Heart right ventricle (tissue), 16 donors: ENCODE measurements at places on chromosomes 11 and 22. TPM values are rescaled to one million over a fixed set of nuclear protein-coding genes. Genes with fewer than 3 reads are reported as not detected.

DNA sequence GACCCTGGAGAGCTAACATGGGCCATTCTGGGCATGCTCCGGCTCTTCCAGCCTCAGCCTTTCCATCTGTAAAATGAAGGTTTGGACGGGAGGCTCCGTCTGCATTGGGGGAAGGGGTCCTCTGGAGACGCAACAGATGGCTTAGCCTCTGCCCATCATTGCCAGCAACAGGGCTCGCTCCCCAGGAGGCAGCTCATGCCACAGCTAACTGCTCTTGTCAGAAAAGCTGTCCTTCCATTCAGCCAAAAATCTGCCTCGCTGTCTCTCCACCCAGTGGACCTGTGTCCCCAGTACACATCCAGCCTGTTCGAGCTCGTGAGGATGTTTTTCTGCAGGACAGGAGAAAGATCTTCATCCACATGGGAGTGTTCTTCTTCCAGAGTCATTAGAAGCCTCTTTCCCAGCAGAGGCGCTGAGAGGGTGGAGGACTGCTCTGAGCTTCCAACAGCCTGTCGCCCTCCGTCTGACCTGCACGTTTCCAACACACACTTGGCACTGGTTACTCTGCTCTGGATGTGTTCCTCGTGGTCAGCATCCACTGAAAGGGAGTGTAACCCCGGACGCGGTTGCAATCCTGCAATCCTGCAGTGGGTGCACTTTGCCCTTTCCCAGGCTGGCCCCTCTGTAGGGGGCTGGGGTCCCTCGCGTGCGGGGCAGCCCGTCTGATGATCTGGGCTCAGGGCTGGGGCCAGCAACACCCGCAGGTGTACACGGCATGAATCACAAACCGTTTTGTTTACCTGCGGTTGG is 1340.9 kb downstream of the TBC1D22A start:
- H3K4me1 ChIP-seq = no peaks in the 10 kb centered on the region
- H3K36me3 ChIP-seq = no peaks in the 10 kb centered on the region
- H3K27ac ChIP-seq = no peak overlapping the region
- DNase-seq = no peak
- H3K27me3 ChIP-seq = no peaks in the 10 kb centered on the region

GRCh38 chr11:69496202-69496557 is 14.7 kb downstream of the LINC01488 start:
- no peak overlapping the region for H3K4me3 ChIP-seq
- H3K4me1 ChIP-seq = peaks cover 56% of the 10 kb centered on the region
- H3K27me3 ChIP-seq = no peaks in the 10 kb centered on the region
- H3K36me3 ChIP-seq = no peaks in the 10 kb centered on the region

DNA sequence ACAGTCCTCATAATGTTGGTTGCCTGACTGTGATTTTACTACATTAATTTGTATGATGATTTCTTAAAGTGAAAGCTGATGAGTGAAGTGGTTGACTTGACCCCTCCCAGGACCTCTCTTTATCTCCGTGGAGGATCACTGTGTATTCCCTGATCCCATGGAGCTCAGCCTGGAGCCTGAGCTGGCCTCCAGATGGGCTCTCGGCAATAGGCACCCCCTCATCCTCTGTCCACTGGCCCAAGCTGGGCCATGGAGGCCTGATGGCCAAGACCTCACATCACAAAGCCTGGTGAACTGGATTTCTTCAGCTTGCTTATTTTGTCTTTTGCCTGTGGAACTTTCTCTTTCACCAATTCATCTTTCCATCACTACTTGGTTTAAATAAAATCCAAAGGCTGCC is 75.2 kb downstream of the WNT11 start:
- no peaks in the 10 kb centered on the region for H3K27me3 ChIP-seq
- peaks cover 47% of the 10 kb centered on the region for H3K4me1 ChIP-seq
- H3K4me3 ChIP-seq = no peak overlapping the region
- H3K36me3 ChIP-seq = no peaks in the 10 kb centered on the region

- H3K4me3 ChIP-seq = no peak overlapping the region
- DNase-seq = no peak
- no peaks in the 10 kb centered on the region for H3K36me3 ChIP-seq
- H3K27me3 ChIP-seq = no peaks in the 10 kb centered on the region
These were observed 3.4 kb upstream of the NDUFC2 start for GRCh38 chr11:78083021-78083420.

GRCh38 chr11:105344938-105345337 is 205.4 kb upstream of the CARD18 start:
- H3K27ac ChIP-seq = no peak overlapping the region
- H3K36me3 ChIP-seq = no peaks in the 10 kb centered on the region
- no peaks in the 10 kb centered on the region for H3K27me3 ChIP-seq

DNA sequence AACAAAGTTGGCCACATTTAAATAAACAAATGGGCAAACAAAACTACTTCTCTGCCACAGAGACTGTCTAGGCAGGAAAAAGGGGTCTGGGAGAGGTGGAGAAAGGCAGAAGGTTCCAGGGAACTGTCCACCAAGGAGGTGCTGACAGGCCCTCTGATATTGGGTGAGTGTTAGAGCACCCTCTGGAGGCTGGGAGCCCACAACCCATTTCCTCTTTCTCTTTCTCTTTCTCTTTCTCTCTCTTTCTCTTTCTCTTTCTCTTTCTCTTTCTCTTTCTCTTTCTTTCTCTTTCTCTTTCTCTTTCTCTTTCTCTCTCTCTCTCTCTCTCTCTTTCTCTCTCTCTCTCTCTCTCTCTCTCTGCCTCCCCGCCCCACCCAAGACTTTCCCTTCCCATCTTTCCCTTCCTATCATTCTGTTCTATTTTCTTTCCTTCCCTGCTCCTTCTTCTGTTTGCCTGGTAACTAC is 912.8 kb downstream of the DLG2 start:
- H3K4me1 ChIP-seq = no peaks in the 10 kb centered on the region
- no peak overlapping the region for H3K4me3 ChIP-seq
- no peaks in the 10 kb centered on the region for H3K27me3 ChIP-seq
- DNase-seq = peak; percentile 23

GRCh38 chr11:127825183-127825582 is 762.2 kb downstream of the ETS1 start:
- DNase-seq = no peak
- H3K4me3 ChIP-seq = no peak overlapping the region
- no peaks in the 10 kb centered on the region for H3K36me3 ChIP-seq
- no peak overlapping the region for H3K27ac ChIP-seq

GRCh38 chr22:35537232-35537631 is 3.4 kb upstream of the RASD2 start:
- no peak overlapping the region for H3K4me3 ChIP-seq
- H3K36me3 ChIP-seq = no peaks in the 10 kb centered on the region
- H3K4me1 ChIP-seq = peaks cover 15% of the 10 kb centered on the region
- DNase-seq = no peak
- H3K27ac ChIP-seq = no peak overlapping the region

DNA sequence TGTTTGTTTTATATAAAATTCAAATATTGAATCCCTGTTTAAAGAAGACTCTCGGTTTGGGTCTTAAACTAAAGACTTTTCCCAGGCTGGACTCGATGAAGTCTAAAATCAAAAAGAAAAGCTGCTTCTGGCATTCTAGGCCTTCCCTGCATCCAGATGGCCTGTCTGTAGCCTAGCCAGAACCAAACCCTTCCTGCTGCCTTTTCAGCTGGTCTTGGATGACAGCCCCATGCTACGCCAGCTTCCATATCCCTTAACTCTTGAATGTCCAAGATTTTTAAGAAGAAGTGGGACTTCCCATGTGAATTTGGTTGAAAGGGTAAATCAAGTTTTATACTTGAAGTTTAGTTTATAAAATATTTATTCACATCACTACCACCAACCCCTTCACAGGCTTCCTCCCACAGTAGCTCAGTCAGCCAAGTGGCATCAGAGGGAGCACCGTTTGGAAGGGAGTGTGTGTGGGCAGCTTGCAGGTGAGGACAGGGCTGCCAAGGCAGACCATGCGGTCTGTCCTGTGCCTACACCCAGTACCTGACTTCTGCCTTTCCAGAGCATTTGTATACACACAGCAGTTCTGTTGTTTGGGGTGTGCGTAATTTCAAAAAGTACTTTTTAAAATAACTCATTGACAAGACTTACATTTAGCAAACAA is 18.2 kb upstream of the PSMA1 start:
- H3K27ac ChIP-seq = peak overlapping the region; percentile 44
- no peaks in the 10 kb centered on the region for H3K36me3 ChIP-seq

DNA sequence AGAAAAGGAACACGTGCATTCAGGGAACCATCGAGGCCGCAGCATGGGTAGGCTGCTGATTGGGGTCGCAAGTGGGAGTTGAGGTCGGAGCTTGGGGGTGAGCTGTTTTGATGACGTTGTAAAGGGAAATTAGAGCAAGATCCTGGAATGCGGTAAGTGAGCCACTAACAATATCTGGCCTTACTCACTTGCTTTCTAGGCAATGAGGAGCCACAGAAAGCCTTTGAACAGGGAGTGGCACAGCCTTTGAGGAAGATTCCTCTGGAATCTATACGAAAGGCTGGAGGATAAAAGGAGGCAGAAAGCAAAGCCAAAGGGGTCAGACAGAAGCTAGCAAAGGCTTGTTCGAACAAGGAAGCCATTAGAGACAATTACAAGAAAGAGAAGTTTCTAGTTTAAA is 197.5 kb downstream of the LARGE1 start:
- H3K4me1 ChIP-seq = peaks cover 43% of the 10 kb centered on the region
- H3K27ac ChIP-seq = no peak overlapping the region
- H3K36me3 ChIP-seq = no peaks in the 10 kb centered on the region

DNA sequence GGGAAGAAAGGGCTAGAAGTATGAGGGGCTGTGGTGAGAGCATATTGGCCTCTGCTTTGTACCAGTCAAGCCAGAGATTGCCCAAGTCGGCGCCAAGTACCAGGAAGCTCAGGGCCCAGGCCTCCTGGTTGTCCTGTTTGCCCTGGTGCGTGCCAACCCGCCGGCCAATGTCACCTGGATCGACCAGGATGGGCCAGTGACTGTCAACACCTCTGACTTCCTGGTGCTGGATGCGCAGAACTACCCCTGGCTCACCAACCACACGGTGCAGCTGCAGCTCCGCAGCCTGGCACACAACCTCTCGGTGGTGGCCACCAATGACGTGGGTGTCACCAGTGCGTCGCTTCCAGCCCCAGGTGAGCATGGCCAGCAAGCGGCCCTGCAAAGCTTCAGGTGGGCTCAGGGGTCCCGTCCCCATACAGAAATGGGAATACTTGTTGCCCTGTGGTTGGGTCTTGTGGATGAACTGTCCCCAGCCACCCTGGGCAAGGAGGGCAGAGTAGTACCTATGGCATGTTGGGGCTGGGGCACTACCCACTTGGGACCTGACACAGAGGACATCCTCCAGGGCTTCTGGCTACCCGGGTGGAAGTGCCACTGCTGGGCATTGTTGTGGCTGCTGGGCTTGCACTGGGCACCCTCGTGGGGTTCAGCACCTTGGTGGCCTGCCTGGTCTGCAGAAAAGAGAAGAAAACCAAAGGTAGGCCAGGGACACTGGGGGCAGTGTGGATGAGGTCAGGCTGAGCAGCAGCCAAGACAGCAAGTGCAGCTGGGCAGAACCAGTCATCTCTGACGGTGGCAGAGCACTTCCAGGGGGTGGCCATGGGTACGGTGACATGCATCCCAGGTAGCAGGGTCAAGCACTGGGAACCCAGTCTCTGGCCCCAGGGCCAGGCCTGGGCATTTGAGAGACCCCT is 2.1 kb downstream of the TMEM25 start:
- no peaks in the 10 kb centered on the region for H3K36me3 ChIP-seq
- no peak for DNase-seq
- H3K27ac ChIP-seq = no peak overlapping the region
- H3K4me1 ChIP-seq = peaks cover 13% of the 10 kb centered on the region
- no peaks in the 10 kb centered on the region for H3K27me3 ChIP-seq

DNA sequence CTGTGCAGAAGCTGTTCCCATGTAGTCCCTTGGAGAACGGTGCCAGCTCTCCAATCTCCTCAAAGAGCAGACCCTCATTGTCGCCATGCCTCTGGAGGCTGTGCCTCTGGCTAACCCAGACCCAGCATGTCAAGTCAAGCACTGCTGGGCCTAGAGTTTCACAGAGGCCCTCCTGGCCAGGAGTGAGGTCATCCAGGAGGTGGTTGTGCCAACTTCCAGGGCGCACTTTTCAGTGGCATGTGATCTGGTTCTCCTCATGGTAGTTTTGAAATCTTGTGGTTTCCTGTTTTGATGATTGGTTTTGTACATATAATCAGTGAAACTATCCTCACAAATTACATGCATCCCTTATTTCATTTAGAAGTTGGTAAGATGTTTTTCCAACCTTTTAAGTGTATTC is 78.9 kb downstream of the PPFIBP2 start:
- no peaks in the 10 kb centered on the region for H3K36me3 ChIP-seq
- DNase-seq = peak; percentile 37
- H3K27me3 ChIP-seq = no peaks in the 10 kb centered on the region
- H3K27ac ChIP-seq = no peak overlapping the region

DNA sequence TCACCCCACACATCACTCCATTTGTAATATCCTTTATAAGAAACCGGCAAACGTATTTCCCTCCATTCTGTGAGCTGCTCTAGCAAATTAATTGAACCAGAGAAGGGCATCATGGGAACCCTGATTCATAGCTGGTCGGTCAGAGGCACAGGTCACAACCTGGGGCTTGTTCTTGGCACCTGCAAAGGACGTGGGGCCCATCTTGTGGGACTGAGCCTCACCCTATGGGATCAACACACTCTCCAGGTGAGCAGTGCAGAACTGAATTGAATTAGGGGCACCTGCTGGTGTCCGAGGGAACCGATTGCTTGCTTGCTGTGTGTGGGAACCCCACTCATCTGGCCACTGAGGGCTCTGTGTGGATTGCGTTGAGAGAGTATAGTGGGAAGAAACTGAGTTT is 145.3 kb downstream of the CTTN start:
- peaks cover 2% of the 10 kb centered on the region for H3K27me3 ChIP-seq
- no peak overlapping the region for H3K27ac ChIP-seq
- H3K4me3 ChIP-seq = no peak overlapping the region

GRCh38 chr11:71913756-71914526 is 14.5 kb downstream of the XNDC1N start:
- H3K27me3 ChIP-seq = no peaks in the 10 kb centered on the region
- H3K36me3 ChIP-seq = peaks cover 28% of the 10 kb centered on the region
- DNase-seq = no peak
- H3K4me3 ChIP-seq = no peak overlapping the region
- H3K27ac ChIP-seq = no peak overlapping the region
- no peaks in the 10 kb centered on the region for H3K4me1 ChIP-seq

- H3K36me3 ChIP-seq = no peaks in the 10 kb centered on the region
- DNase-seq = no peak
- no peak overlapping the region for H3K4me3 ChIP-seq
- H3K4me1 ChIP-seq = peaks cover 37% of the 10 kb centered on the region
- no peak overlapping the region for H3K27ac ChIP-seq
These were observed 12.8 kb downstream of the CRKL start for GRCh38 chr22:20930004-20930403.

DNA sequence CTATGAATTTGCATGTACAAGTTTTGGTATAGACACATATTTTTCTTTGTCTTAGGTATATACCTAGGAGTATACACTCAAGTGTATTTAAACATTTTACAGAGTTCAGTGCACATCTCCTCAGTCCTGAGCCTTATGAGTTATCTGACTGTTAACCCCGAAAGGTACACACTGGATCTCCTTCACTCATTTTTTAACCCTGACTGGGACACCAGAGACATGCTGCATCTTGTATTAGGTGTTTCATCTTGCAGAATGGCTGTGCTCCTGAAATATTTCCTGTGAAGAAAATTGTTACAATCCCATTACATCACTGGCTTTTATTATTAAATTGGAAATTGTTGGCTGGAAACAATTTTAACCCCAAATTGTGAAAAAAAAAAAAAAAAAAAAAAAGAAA is 15.3 kb downstream of the PARVA start:
- peaks cover 52% of the 10 kb centered on the region for H3K4me1 ChIP-seq
- H3K4me3 ChIP-seq = no peak overlapping the region
- H3K36me3 ChIP-seq = no peaks in the 10 kb centered on the region
- H3K27ac ChIP-seq = no peak overlapping the region
- no peak for DNase-seq
- H3K27me3 ChIP-seq = no peaks in the 10 kb centered on the region

The CNGA4 gene
- not detected for total RNA-seq

The CD3G gene
- 5.7 TPM for total RNA-seq

The SULT4A1 gene
- 0.28 TPM for total RNA-seq

The HSPB2 gene
- total RNA-seq = 27.0 TPM

The HEPACAM gene
- 1.3 TPM for total RNA-seq
